Gastroesophageal sphincter (tissue), 4 donors: ENCODE measurements at places on chromosomes 2 and 18. TPM values are rescaled to one million over a fixed set of nuclear protein-coding genes. Genes with fewer than 3 reads are reported as not detected.

The KCNJ3 gene
- 1.2 TPM for total RNA-seq

The TBR1 gene
- total RNA-seq, result not detected

The DCDC2C gene
- 0.19 TPM for total RNA-seq

The SLC16A14 gene
- total RNA-seq, result 2.5 TPM

The SLC19A3 gene
- not detected for total RNA-seq

The MPV17 gene
- total RNA-seq, result 71.7 TPM

The AP1S3 gene
- total RNA-seq, result 4.6 TPM

The SCN9A gene
- total RNA-seq, result 7.7 TPM

The LOXL3 gene
- total RNA-seq, result 7.2 TPM

The SLC11A1 gene
- 23.0 TPM for total RNA-seq
